ENCODE measurements at places on chromosomes 6 and 20. TPM values are rescaled to one million over a fixed set of nuclear protein-coding genes. Genes with fewer than 3 reads are reported as not detected.

LY6G5C gene
- 0.95 TPM for total RNA-seq

NKAPL gene
- 0.55 TPM for total RNA-seq

ARMC2 gene
- 3.6 TPM for total RNA-seq

FAM184A gene
- total RNA-seq: 13.1 TPM

AKAP7 gene
- 19.1 TPM for total RNA-seq

TAF11 gene
- total RNA-seq: 10.0 TPM

SCRT2 gene
- not detected for total RNA-seq

TP53INP2 gene
- 73.2 TPM for total RNA-seq

DNA sequence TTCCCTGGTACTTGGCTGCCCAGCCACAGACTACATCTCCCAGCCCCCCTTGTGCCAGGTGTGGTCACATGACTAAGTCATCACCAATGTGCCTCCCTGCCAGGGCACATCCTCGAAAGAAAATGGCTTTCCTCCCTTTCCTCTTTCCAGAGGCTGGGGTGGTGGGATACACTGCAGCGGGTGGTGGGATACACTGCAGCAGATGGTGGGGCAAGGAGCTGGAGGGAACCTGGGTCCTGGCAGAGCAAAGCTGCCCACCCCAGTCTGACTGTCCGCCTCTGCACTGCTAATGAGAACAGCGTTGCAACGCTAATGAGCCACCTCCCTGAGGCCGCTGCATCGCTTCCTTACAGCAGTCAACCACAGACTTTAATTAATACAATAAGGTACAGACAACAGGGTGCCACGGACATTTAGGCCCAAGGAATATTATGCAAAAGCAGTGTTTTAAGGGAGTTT lies 125.3 kb downstream of the PREX1 start:
- H3K4me3 ChIP-seq: no peak overlapping the region
- no peaks in the 10 kb centered on the region for H3K27me3 ChIP-seq
- H3K36me3 ChIP-seq: no peaks in the 10 kb centered on the region
- H3K4me1 ChIP-seq: no peaks in the 10 kb centered on the region
- H3K27ac ChIP-seq: no peak overlapping the region

- no peaks in the 10 kb centered on the region for H3K4me1 ChIP-seq
- DNase-seq: no peak
- no peaks in the 10 kb centered on the region for H3K27me3 ChIP-seq
- no peak overlapping the region for H3K4me3 ChIP-seq
- no peak overlapping the region for H3K27ac ChIP-seq
These were observed 20.2 kb upstream of the PIM1 start for GRCh38 chr6:37149745-37150144.

- no peaks in the 10 kb centered on the region for H3K36me3 ChIP-seq
- H3K27ac ChIP-seq: no peak overlapping the region
- H3K27me3 ChIP-seq: no peaks in the 10 kb centered on the region
- H3K4me1 ChIP-seq: no peaks in the 10 kb centered on the region
- no peak overlapping the region for H3K4me3 ChIP-seq
These were observed 1034.4 kb downstream of the EYS start for GRCh38 chr6:64672651-64673050.

DNA sequence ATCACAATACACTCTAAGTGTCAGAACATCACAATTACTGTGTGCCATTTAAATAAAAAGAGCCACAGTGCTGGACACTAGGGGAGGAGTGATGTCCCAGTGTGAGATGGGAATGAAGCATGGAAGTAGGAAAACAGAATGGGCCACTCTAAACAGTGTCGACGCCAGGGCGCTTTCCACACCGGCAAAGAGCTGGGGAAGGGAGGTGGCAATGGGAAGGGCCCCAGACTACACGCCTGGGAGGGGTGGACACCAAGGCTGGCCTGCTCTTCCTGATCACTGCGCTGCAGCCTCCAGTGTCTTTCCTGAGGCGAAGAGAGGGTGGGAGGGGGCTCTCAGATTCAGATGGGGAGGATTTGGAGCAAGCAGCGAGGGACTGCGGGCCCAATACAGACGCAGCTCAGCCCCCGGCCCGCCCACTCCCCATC lies 75.9 kb downstream of the ERMARD start:
- no peak overlapping the region for H3K27ac ChIP-seq
- no peaks in the 10 kb centered on the region for H3K36me3 ChIP-seq
- DNase-seq: no peak
- H3K4me1 ChIP-seq: peaks cover 3% of the 10 kb centered on the region
- peaks cover 4% of the 10 kb centered on the region for H3K27me3 ChIP-seq
- no peak overlapping the region for H3K4me3 ChIP-seq

- H3K4me1 ChIP-seq: no peaks in the 10 kb centered on the region
- DNase-seq: no peak
- no peak overlapping the region for H3K27ac ChIP-seq
- H3K27me3 ChIP-seq: no peaks in the 10 kb centered on the region
- no peaks in the 10 kb centered on the region for H3K36me3 ChIP-seq
These were observed 116.3 kb downstream of the ANKRD60 start for GRCh38 chr20:58112017-58112781.

GRCh38 chr6:158168040-158168289 lies at the start of gene SERAC1:
SERAC1 (minus strand) TSS chr6:158168262; CDS start chr6:158158363, 9,899 bp downstream.
- no peak for DNase-seq
- H3K4me3 ChIP-seq: peak within 1 kb of the TSS; percentile 73
- no peaks in the 10 kb centered on the region for H3K36me3 ChIP-seq
- H3K4me1 ChIP-seq: peaks cover 5% of the 10 kb centered on the region
- H3K27me3 ChIP-seq: no peaks in the 10 kb centered on the region
- peak within 1 kb of the TSS; percentile 97 for H3K27ac ChIP-seq

DNA sequence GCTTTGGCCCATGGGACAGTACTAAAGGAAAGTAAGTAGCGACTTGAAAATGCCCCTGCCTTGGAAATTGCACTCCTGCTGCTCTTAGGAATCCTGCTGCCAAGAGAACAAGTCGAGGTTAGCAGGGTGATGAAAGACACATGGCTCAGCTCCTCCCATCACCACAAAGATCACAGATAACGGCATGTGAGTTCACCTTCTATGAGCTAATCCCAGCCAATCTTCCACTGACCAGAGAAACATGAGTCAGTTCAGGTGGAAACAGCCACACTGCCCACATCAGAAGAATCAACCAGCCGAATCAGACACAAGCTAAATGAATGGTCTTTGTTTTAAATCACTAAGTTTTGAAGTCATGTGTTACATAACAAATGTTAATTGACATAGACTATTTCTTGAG lies 106.3 kb downstream of the PRKN start:
- no peaks in the 10 kb centered on the region for H3K36me3 ChIP-seq
- DNase-seq: no peak
- no peaks in the 10 kb centered on the region for H3K4me1 ChIP-seq
- no peak overlapping the region for H3K27ac ChIP-seq
- H3K4me3 ChIP-seq: no peak overlapping the region

DNA sequence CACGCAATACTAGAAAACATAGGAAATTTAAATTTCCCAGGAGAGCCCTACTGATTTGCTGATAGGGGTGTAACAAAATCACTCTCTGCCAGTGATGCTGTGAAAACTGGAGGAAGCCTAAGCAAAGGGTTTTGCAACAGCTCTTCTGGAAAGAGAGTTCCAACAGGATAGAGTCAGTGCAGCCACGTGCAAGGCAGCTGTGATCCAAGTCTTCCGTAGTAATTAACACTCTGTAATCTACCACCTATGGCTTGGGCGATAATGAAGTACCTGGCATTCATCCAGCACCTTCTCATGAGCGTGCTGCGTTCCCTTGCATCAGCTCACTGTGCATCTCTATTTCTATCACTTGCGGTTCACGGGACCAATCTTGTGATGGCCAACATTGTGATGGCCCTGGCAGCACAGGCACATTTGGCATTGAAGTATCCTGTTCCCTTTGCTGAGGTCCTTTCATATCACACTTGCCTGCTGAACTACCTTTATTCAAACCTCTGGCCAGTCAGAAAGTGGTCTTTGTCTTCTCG lies 48.2 kb downstream of the IRF4 start:
- H3K27ac ChIP-seq: no peak overlapping the region
- H3K36me3 ChIP-seq: no peaks in the 10 kb centered on the region
- H3K4me1 ChIP-seq: no peaks in the 10 kb centered on the region
- H3K4me3 ChIP-seq: no peak overlapping the region

- H3K27ac ChIP-seq: no peak overlapping the region
- H3K27me3 ChIP-seq: no peaks in the 10 kb centered on the region
- H3K4me1 ChIP-seq: peaks cover 20% of the 10 kb centered on the region
- H3K4me3 ChIP-seq: no peak overlapping the region
These were observed 4.5 kb downstream of the TMEM14A start for GRCh38 chr6:52675372-52675771.

- DNase-seq: no peak
- H3K27ac ChIP-seq: no peak overlapping the region
- no peaks in the 10 kb centered on the region for H3K36me3 ChIP-seq
- no peaks in the 10 kb centered on the region for H3K4me1 ChIP-seq
- H3K27me3 ChIP-seq: no peaks in the 10 kb centered on the region
These were observed 12.9 kb upstream of the ID4 start for GRCh38 chr6:19824058-19824807.

GRCh38 chr6:38182426-38182825 lies 362.9 kb downstream of the ZFAND3 start:
- no peak overlapping the region for H3K4me3 ChIP-seq
- no peaks in the 10 kb centered on the region for H3K36me3 ChIP-seq
- peaks cover 2% of the 10 kb centered on the region for H3K4me1 ChIP-seq
- DNase-seq: no peak
- H3K27ac ChIP-seq: no peak overlapping the region

DNA sequence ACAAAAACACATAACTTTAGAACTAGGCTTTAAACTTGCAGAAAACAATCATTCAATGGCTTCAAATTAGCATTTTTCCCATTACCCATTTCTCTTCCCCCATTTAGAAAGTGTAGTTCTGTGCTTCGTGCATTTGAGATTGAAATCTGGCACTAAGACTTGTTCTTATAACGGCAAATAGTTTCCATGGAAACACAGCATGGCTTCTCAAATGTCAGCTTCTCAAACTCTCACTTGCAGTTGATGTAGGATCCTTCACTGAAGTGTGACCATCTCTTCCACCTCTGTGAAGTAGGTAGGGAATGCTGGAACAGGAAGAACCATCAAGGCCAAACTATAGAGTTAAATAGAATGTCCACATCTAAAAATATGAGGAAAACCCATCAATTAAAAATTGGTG lies 52.2 kb downstream of the MANEA start:
- H3K27ac ChIP-seq: no peak overlapping the region
- no peak for DNase-seq
- H3K4me3 ChIP-seq: no peak overlapping the region
- H3K4me1 ChIP-seq: no peaks in the 10 kb centered on the region

DNA sequence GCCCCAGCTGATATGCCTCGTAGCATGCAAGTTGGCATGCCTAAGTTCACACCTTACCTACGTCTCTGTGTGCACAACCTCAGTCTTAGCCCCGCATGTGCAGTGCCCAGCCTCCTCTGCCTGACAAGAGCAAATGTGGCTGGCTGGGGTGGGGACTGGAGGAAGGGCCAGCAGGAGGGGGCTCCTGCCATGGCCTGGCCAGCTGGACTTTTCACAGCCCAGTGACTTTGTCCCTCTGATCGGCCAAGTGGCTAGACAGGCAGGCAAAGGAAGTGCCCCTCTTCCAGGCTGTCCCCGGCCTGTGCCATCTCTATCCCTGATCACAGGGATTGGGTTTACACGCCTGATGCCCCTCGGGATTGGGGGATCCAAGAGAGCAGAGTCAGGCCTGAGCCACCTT lies 49.5 kb upstream of the SIRPA start:
- no peak for DNase-seq
- H3K36me3 ChIP-seq: no peaks in the 10 kb centered on the region
- no peaks in the 10 kb centered on the region for H3K27me3 ChIP-seq
- peak overlapping the region; percentile 82 for H3K27ac ChIP-seq
- H3K4me1 ChIP-seq: peaks cover 4% of the 10 kb centered on the region

GRCh38 chr6:37083243-37084138 lies 78.0 kb downstream of the FGD2 start:
- no peaks in the 10 kb centered on the region for H3K36me3 ChIP-seq
- no peaks in the 10 kb centered on the region for H3K4me1 ChIP-seq
- H3K4me3 ChIP-seq: no peak overlapping the region
- peak; percentile 69 for DNase-seq

DNA sequence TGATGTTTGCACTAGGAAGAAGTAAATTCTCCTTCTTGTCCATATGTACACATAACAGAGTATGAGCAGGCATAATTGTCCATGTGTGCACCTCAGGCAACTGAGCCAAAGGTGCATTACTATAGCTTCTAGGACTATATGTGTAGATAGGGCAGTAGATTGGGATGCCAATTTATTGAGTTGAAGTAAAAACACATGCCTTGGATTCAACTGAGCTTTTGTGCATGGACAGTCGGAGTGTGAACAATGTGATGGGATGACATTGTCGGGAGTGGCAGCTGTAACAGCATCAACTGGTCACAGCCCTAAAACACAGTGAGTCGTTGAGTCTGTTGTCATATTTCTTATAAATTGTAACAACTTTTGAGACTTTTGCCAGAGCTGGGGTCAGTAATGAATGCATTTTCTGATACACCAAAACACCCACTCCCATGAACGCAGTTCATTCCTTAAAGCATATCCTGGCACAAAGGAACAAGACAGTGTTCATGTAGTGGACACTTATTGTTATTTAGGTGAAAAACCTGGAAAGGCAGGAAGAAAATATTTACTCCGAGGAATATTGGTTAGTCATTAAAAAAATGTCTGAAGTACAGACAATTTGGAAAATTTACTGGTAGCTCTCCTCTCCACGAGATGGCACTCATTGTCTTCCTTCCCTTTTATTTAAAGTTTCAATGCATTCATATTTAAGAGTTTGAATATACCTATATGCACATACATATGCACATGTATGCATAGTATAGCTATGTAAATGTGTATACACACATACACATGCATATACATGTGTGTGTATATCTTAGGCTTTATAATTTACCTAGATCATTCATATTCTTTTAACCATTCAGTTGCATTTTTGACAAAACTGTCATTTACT lies 302.0 kb upstream of the STXBP5 start:
- no peaks in the 10 kb centered on the region for H3K27me3 ChIP-seq
- H3K4me3 ChIP-seq: no peak overlapping the region
- H3K36me3 ChIP-seq: no peaks in the 10 kb centered on the region
- no peaks in the 10 kb centered on the region for H3K4me1 ChIP-seq
- no peak overlapping the region for H3K27ac ChIP-seq
- DNase-seq: no peak

- DNase-seq: no peak
- H3K36me3 ChIP-seq: no peaks in the 10 kb centered on the region
These were observed 7.9 kb downstream of the ZC2HC1B start for GRCh38 chr6:143872201-143872600.

GRCh38 chr6:107272246-107272645 lies 156.9 kb upstream of the BEND3 start:
- H3K4me1 ChIP-seq: no peaks in the 10 kb centered on the region
- H3K36me3 ChIP-seq: no peaks in the 10 kb centered on the region
- no peak overlapping the region for H3K27ac ChIP-seq
- no peak overlapping the region for H3K4me3 ChIP-seq

DNA sequence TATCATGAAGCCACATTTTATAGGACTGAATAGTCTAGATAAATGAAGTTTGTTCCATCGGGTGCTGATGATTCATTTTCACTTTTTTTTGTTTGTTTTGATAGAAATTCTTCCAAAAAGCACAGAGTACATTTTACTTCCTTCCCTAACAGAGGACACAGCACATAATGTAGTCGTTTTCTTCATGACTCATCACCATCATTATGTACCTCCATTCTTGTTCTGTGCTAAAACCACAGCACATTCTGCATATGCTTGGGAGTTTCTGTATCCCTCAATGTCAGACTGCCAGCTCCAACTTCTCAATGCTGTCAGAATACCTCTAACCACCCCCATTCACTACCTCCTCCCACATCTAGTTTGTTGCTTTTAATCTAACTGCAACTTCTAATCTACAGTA lies 1004.9 kb upstream of the ADGRB3 start:
- H3K4me1 ChIP-seq: no peaks in the 10 kb centered on the region
- H3K27ac ChIP-seq: no peak overlapping the region
- no peak overlapping the region for H3K4me3 ChIP-seq
- H3K27me3 ChIP-seq: no peaks in the 10 kb centered on the region

- no peak overlapping the region for H3K27ac ChIP-seq
- H3K4me3 ChIP-seq: no peak overlapping the region
- DNase-seq: no peak
- H3K36me3 ChIP-seq: peaks cover 8% of the 10 kb centered on the region
- no peaks in the 10 kb centered on the region for H3K27me3 ChIP-seq
These were observed 70.9 kb downstream of the MYO6 start for GRCh38 chr6:75819776-75820487.

All from transverse colon (tissue), 4 donors.